Hepatic stellate cell (primary cell): ENCODE measurements at places on chromosomes 2 and 18.

DNA sequence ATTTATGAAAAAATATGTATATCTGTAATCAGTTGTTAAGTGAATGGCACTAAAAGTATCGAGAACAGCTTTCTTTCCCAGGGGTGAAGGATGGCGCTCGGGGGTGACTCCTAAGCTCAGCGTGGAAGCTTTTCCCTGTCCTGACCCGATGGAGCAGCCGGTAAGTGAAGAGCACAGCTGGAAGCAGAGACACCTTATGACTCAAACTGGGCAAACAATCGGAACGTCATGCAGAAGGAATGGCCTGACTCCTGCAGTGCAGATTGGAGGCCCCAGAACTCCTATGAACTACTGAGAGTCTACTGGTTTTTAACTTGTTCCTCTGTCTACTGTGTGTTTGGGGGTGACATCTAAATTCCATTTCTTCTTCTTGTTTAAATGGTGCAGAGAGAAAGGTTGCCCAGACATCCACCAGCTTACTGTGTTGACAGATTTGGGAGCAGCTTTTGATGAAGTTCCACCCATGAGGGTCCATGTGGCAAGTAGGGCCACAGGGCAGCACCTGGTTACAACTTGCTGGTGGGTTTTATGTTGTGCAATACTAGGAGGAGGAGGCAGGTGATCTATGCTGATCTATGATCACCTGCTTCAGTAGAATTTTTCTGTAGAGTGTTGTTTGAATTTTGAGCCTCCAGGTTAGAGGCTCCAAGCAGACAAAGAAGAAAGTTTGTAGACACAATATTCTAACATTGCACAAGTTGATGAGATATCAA is 52.8 kb upstream of the TMEM182 start:
- no peak for DNase-seq

GRCh38 chr18:58847383-58848071 is 17.1 kb upstream of the ZNF532 start:
- DNase-seq, result no peak

DNA sequence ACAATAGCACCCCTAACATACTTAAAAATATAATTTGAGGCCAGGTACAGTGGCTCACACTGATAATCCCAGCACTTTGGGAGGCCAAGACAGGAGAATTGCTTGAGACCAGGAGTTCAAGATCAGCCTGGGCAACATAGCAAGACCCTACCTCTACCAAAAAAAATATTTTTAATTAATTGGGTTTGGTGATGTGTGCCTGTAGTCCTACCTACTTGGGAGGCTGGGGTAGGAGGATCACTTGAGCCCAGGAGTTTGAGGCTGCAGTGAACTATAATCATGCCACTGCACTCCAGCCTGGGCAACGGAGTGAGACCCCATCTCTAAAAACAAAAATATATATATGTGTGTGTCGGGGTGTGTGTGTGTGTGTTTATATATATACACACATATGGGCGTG is 91.3 kb downstream of the MEMO1 start:
- DNase-seq, result no peak

- no peak for DNase-seq
These were observed 540 bp downstream of the SOX11 start for GRCh38 chr2:5692561-5693286.
